ENCODE measurements at places on chromosomes 7 and 10. TPM values are rescaled to one million over a fixed set of nuclear protein-coding genes. Genes with fewer than 3 reads are reported as not detected.

The RPEL1 gene
- total RNA-seq = not detected

The KIAA1549 gene
- total RNA-seq = 1.2 TPM

The HOXA11 gene
- not detected for total RNA-seq

The C10orf88 gene
- total RNA-seq = 7.6 TPM

The TUBAL3 gene
- 0.16 TPM for total RNA-seq

The GSTK1 gene
- total RNA-seq = 129 TPM

The NDUFB2 gene
- 481 TPM for total RNA-seq

The KLF14 gene
- 0.34 TPM for total RNA-seq

The NPY4R gene
- not detected for total RNA-seq

The TMED4 gene
- total RNA-seq = 48.5 TPM

DNA sequence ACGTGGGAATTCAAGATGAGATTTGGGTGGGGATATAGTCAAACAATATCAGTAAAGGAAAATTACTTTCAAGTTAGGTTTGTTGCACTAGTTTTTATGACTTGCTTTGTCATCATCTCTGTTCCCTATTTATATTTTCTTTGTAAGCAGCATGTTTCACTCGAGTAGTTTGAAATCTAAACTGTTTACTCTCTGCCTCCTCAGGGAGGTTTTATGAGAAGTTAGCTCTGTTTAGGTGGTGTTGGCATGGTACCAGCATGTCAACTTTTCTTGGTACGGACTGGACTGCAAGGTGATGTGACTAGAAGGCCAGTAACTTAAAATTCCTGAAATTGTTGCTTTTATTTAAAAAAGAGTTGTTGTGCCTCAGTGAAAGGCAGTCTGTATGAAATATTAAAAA, 59.2 kb upstream of the MTPN start:
- no peaks in the 10 kb centered on the region for H3K36me3 ChIP-seq
- no peak overlapping the region for H3K4me3 ChIP-seq

- no peak overlapping the region for H3K27ac ChIP-seq
- no peaks in the 10 kb centered on the region for H3K36me3 ChIP-seq
- DNase-seq = no peak
- H3K4me3 ChIP-seq = peak overlapping the region; percentile 58
- H3K4me1 ChIP-seq = peaks cover 22% of the 10 kb centered on the region
Observed at GRCh38 chr7:23471106-23471859, 992 bp upstream of the IGF2BP3 start.

DNA sequence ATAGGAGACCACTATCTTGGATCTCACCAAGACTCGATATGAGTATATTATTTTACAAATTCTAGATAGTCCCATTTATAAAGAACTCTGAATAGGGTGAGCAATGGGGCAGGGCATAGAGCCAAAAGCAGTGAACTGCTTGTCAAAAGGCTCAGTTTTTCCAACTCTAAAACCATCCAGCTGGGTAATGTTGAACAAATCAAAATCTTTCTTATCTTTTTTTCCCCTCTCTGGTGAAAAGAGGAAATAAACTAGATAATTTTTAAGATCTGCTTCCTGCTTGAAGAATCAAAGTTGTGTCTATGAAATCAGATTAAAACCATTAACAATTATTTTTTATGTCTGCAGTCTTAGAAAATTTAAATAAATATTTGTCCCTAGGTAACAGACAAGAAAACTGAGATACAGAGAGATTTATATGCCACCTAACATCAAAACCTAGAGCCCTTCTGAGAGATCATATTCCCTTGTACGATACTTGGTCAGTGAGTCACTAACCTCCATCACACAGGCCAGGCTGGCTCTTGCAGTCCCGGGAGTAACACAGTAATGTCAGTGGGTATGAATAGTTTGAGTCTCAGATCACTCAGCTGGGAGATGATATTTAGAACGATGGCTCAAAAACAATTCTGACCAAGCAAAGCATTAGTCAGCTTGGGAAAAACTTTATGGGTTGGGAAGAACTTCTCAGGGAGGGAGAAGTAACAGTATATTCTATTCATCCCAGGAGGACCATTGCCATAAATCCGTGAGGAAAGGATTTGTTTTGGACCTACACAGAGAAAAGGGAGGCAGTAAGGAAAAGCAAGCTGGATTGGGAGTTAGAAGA, 178.8 kb downstream of the REEP3 start:
- no peaks in the 10 kb centered on the region for H3K27me3 ChIP-seq
- peak; percentile 78 for DNase-seq
- H3K36me3 ChIP-seq = no peaks in the 10 kb centered on the region
- peak overlapping the region; percentile 15 for H3K4me3 ChIP-seq
- peaks cover 56% of the 10 kb centered on the region for H3K4me1 ChIP-seq
- peak overlapping the region; percentile 88 for H3K27ac ChIP-seq

DNA sequence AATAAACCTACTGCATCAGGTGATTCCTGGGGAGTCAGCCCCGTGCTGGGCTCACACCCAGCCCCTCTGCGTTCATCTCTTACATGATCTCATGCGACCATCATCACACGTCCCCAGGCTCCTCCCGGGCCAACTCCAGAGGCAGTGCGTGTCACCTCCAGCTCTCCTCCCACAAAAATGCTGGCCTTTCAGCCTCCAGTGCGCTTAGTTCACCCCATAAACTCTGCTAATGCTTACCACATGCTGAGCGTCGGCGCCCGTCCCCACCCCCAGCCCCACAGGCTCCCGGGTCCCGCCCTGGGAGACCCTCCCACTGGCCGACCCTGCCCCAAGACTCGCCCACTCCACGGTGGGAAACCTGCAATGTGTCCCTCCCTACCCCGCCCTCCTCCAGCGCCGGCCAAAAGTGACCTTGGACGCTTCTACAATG, 816 bp upstream of the SDK1 start:
- H3K4me1 ChIP-seq = no peaks in the 10 kb centered on the region
- H3K4me3 ChIP-seq = peak overlapping the region; percentile 61
- no peaks in the 10 kb centered on the region for H3K36me3 ChIP-seq
- H3K27ac ChIP-seq = no peak overlapping the region
- peak; percentile 56 for DNase-seq
- H3K27me3 ChIP-seq = no peaks in the 10 kb centered on the region

- no peaks in the 10 kb centered on the region for H3K4me1 ChIP-seq
- H3K4me3 ChIP-seq = no peak overlapping the region
- DNase-seq = no peak
- H3K36me3 ChIP-seq = no peaks in the 10 kb centered on the region
- H3K27ac ChIP-seq = no peak overlapping the region
Observed at GRCh38 chr10:121262774-121263430, 335.3 kb downstream of the FGFR2 start.

GRCh38 chr7:158917818-158918217, 61.5 kb downstream of the DYNC2I1 start:
- no peak overlapping the region for H3K4me3 ChIP-seq
- H3K27ac ChIP-seq = no peak overlapping the region
- DNase-seq = no peak
- no peaks in the 10 kb centered on the region for H3K4me1 ChIP-seq
- no peaks in the 10 kb centered on the region for H3K27me3 ChIP-seq

DNA sequence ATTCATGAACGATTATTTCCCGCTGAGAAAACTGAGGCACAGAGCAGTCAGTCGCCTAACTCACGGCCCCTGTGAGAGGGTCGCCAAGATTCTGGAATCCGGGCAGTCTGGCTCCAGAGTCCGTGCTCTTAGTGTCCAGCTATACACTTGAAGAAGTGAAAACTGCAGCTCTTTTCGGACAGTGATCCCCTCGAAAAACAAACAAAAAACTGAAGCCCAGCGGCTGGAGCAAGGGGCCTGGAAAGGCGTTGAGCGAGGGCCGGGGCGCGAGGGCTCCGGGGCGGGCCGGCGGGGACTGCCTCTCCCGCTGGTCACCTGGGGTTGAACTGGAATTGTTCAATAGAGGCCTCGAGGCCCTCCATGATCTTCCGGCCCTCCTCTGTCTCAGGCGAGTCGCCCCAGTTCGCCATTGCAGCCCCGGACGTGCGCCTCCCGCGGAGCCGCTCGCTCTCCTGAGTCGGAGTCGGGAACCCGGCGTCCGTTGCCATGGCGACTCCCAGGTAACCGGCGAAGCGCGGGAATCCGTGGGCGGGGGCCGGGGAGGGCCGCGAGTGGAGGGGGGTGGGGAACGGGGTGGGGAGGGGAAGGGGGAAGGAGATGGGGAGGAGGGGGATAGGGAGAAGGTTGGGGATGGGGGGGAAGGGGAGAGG, 881 bp downstream of the C10orf67 start:
- peak; percentile 71 for DNase-seq
- H3K36me3 ChIP-seq = no peaks in the 10 kb centered on the region
- H3K4me3 ChIP-seq = peak overlapping the region; percentile 68
- no peak overlapping the region for H3K27ac ChIP-seq

DNA sequence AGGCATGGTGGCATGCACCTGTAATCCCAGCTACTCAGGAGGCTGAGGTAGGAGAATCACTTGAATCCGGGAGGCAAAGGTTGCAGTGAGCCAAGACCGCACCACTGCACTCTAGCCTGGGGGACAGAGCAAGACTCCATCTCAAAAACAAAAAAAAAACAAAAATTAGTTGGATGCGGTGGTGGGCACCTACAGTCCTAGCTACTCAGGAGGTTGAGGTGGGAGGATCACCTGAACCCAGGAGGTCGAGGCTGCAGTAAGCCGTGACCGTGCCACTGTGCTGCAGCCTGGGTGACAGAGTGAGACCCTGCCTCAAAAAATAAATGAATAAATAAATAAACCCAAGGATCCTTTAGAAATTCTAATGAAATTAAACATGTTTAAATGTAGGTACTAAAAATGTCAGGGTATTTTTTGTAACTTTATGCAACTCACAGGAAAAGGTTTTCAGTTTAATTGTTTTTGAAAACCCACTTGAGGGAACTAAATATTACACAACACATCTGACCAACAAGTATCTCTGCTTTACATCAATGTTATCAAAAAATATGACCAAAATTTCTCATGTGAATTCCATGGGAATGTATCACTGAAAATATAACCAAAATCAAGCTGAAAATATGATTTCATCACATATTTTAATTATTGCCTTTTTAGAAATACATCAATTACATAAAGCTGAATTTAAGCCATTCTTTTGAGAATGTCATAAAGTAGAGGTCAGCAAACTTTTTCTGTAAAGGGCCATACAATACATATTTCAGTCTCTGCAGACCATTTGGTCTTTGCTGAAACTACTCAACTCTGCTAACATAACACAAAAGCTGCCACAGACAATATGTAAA, 23.9 kb downstream of the UPF2 start:
- H3K36me3 ChIP-seq = no peaks in the 10 kb centered on the region
- no peak overlapping the region for H3K4me3 ChIP-seq
- DNase-seq = no peak
- H3K4me1 ChIP-seq = peaks cover 17% of the 10 kb centered on the region
- H3K27ac ChIP-seq = no peak overlapping the region

DNA sequence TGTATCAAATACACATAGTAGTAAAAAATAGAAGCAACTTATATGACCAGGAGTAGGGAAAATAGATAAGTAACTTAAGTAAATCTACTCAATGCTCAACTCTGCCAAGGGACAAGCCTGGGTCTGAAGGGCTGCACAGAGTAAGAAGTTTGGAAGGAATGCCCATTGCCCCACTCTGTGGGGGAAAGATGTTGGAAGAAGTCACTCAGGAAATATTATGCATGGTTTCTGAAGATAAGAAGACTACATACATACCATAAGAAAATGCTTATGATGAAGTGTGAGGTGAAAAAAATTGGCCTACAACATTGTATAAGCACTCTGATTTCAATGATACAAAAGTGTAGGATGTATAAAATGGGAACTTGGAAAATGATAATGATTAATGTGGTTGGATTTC, 54.0 kb downstream of the LAMB4 start:
- no peak overlapping the region for H3K4me3 ChIP-seq
- DNase-seq = no peak
- no peaks in the 10 kb centered on the region for H3K36me3 ChIP-seq
- H3K4me1 ChIP-seq = no peaks in the 10 kb centered on the region

GRCh38 chr7:85177316-85177715, 9.5 kb downstream of the SEMA3D start:
- DNase-seq = no peak
- no peaks in the 10 kb centered on the region for H3K27me3 ChIP-seq
- H3K36me3 ChIP-seq = no peaks in the 10 kb centered on the region
- H3K4me3 ChIP-seq = no peak overlapping the region

- H3K36me3 ChIP-seq = no peaks in the 10 kb centered on the region
- H3K4me3 ChIP-seq = no peak overlapping the region
- H3K4me1 ChIP-seq = no peaks in the 10 kb centered on the region
- no peak for DNase-seq
- H3K27ac ChIP-seq = no peak overlapping the region
Observed at GRCh38 chr7:132118641-132119040, 457.6 kb downstream of the PLXNA4 start.

DNA sequence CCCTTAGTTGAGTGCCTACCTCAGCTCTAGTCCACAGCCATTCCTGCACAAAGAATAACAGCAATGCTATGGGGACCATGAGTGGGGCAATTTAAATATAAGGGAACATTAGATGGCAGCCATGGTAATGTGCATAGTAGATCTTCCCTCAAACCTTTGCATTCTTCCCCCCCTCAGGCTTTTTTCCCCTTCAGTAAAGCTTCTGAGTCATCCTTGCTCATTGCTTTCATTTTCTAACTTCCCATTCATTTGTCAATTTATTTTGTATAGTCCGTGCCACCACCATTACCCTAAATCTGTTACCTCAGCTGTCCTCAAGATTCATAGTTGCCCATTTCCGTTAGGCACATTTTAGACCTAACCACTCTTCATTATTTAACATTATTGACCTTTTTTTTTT, 10.7 kb downstream of the HECTD2 start:
- no peak for DNase-seq
- H3K36me3 ChIP-seq = no peaks in the 10 kb centered on the region
- no peak overlapping the region for H3K27ac ChIP-seq
- H3K4me3 ChIP-seq = no peak overlapping the region
- H3K4me1 ChIP-seq = peaks cover 20% of the 10 kb centered on the region
- no peaks in the 10 kb centered on the region for H3K27me3 ChIP-seq

GRCh38 chr10:91123261-91123660, 97.2 kb upstream of the PCGF5 start:
- H3K27me3 ChIP-seq = no peaks in the 10 kb centered on the region
- H3K27ac ChIP-seq = no peak overlapping the region
- H3K4me1 ChIP-seq = no peaks in the 10 kb centered on the region
- H3K36me3 ChIP-seq = no peaks in the 10 kb centered on the region
- no peak overlapping the region for H3K4me3 ChIP-seq

- no peaks in the 10 kb centered on the region for H3K27me3 ChIP-seq
- no peak overlapping the region for H3K27ac ChIP-seq
- no peak for DNase-seq
- no peaks in the 10 kb centered on the region for H3K36me3 ChIP-seq
- no peak overlapping the region for H3K4me3 ChIP-seq
Observed at GRCh38 chr10:13913897-13914296, 327.1 kb downstream of the PRPF18 start.

- no peak overlapping the region for H3K4me3 ChIP-seq
- H3K4me1 ChIP-seq = no peaks in the 10 kb centered on the region
- no peak for DNase-seq
- no peak overlapping the region for H3K27ac ChIP-seq
- peaks cover 17% of the 10 kb centered on the region for H3K36me3 ChIP-seq
Observed at GRCh38 chr10:92483539-92483938, 90.4 kb downstream of the IDE start.

DNA sequence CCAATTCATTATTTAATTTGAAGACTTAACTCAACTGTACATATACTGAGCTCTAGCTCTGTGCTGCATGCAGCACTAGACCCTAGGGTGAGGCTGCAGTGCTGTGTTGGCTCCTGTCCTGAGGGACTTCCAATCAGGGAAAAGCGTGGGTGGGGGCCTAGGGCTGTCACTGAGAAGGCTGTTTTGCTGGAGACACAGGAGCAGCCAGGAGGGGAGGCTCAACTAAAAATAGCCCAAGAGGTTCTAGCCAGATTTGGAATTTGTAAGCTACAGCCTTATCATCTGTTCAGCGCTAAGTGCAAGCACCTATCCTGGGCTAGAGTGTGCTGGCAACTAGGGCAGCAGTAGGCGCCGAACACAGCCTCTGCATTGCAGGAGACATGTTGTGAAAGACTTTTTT, 121.1 kb downstream of the VWC2 start:
- DNase-seq = no peak
- no peaks in the 10 kb centered on the region for H3K36me3 ChIP-seq
- no peak overlapping the region for H3K4me3 ChIP-seq
- no peaks in the 10 kb centered on the region for H3K4me1 ChIP-seq
- H3K27ac ChIP-seq = no peak overlapping the region

Measured in psoas muscle (tissue), 8 donors.